GM12892 (cell line): ENCODE measurements at places on chromosomes 12 and 14.

DNA sequence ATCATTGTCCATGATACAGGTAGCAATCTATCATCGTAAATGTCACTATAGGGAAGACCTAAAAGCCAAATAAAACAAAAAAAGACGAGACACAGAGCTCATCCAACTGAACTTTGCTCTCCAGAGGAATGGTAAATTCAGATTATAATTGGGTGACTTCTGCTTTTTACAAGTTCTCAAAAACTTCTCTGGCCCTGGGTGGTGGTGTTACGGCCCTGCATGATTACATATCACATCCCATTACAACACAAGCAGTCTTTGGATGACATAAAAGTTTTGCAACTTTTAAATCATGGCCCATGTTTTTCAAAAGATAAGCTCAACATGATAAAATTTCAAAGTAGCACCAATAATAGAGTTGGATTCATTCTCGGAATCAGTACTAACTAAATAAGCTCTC, 299.6 kb downstream of the DIO2 start:
- no peak for DNase-seq

DNA sequence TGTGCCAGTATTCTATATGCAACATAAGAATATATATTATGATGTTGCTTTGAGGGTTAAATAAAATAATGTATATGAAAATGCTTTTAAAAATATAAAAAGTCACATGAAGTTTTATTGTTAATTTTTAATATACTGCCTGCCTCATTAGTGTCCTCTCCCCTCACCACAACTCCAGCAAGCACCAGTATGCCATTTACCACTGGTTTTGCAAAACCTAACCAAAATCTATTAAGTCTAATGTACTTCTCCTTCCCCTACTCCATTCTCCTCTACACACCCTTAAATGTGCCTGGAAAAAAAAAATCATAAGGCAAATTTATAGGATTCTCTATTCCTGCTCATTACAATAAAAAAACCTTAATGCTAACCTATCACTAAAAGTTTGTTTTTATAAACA, 24.0 kb upstream of the GNG2 start:
- DNase-seq, result no peak

DNA sequence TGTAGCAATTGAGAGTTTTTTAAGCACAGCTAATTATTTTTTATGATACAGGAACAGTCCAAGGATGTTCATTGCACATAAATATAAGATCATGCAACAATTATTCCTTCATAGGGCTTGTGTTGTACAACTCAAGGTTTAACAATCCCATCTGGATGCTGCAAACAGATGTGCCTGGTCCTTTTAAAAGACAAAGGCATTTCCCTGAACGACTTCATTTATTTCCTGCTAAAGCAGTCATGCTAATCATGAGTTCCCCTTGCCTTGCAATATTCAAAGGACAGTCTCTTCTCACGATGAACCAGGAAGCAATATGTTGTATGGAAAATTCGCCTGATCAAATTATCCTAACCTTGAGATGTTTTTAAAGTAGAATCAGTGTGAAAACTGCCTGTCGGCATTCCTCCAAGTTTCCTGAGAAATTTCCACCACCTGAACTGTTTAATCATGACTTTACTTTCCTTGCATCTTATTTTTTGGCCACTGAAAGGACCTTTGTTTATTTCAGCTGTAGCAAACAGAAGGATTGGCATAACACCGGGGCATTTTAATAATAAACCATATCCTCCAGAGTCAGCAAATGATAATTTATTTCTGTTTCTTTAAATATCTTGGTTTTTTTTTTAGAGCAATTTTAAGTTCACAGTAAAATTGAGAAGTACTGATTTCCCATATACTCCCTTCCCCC, 33.9 kb upstream of the TSPAN8 start:
- no peak for DNase-seq

DNA sequence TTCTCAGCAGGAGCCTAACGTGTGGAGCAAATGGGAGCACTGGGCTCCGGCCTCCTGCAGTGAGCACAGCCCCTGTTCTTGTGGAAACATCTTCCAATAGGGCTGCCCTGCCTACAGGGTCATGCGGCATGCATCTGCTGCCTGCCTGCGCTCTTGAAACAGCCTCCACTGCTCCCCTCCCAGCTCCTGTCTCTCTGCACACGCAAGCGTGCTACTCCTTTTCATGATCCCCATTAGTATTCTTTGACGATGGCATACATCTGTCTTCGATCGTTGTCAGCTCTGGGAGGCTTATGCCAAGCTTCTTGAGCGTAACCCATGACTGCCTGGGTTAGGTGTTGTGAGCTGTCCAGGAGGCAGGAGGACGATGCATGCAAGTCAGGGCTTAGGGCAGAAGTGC, 23.1 kb downstream of the NTF3 start:
- DNase-seq, result no peak

DNA sequence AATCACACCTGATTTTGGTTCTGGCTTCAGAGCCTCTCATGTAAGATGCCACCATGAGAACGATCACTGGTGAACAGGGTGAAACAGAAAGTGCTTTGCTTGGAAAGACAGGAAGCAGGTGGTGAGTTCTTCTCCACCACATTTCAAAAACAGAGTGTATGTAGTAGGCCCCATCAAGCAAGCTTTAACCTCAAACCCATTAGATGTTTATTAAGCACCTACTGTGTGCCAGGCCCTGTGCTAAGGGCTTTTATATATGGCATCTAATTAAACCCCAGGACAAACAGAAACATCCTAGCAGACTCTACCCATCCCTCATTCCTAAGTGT, 47.8 kb upstream of the MED13L start:
- DNase-seq, result peak; percentile 27

GRCh38 chr12:87585882-87586557, 443.2 kb downstream of the C12orf50 start:
- no peak for DNase-seq

GRCh38 chr14:103889313-103890051, 38.8 kb upstream of the TDRD9 start:
- no peak for DNase-seq

GRCh38 chr14:59627011-59627520, 50.5 kb upstream of the CCDC175 start:
- DNase-seq, result no peak

DNA sequence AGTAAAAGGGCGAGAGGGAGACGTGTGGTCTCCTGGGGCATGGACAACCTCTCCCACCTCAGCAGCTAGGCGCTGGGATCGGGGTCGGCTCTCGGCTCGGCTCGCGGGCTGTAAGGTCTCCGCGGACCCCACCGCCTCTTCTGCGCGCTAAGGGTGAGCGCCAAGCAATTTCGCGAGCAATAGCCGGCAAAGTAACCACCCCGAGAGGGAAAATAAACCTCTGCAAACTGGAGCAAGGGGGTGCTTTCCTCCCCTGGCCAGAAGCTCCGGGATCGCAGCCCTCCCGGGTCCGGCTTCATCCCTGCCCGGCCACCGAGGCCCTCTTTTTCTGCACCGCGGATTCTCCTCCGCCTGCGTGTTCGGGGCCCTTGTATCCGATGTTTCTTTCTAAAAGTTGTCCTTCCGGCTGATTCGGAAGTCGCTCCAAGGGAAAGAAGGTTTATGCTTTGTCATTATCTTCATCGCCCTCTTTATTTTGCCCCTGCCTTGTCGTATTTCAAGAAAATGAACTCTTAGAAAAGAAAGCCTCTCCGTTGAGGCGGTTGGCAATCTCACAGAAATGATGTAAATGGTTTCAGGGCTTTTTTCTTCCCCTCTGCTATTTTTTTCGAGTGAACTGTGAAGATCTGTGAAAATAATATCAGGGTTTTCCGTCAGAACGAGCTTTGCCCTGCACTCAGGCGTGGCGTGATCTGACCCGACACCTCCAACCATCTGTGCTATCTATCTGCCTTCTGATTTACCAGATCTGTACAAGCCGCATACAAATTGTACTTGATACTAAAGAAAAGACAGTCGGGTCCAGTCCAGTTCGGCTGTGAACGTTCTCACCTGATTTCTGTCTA, 1.7 kb upstream of the SIX6 start:
- no peak for DNase-seq

- DNase-seq, result no peak
Observed at GRCh38 chr12:22100958-22101748, 55.1 kb downstream of the CMAS start.

DNA sequence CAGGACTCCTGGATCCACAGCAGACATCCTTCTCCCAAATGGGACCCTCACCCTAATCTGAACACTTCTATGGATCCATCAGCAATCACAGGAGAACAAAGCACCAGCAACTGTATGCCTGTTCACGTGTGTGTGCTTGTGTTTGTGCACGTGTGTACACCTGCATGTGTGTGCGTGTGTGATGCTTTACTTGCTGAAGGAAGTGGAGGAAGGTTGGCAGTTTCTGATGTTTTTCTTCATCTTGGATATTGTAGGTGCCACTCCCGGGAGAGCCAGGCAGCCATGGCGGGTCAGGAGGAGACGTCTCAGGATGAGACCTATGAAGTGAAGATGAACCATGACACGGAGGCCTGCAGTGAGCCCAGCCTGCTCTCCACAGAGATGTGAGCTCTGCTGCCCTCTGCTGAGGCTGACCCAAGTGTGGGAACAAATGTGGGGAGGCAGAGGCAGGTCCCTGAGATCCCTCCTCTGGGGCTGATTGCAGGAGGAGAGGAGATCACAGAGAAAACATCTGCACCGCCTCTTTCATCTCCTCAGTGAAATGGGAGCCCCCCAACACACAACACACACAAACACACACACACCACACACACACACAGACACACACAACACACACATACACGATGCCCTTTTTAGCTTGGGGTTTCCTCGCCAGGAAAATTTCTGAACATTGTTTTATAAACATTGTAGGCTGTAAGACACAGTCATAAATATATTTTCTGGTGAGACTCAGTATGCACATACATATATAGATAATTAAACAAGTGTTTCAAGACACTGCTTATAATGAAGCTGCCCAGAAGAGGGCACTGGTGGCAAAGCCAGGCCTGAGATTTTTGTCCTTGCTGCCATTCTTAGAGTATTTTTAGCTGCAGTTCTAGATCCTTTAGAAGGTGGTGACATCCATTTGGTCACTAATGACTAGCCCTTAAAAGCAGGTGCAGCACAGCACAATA, 112.2 kb upstream of the FKBP4 start:
- DNase-seq, result no peak

DNA sequence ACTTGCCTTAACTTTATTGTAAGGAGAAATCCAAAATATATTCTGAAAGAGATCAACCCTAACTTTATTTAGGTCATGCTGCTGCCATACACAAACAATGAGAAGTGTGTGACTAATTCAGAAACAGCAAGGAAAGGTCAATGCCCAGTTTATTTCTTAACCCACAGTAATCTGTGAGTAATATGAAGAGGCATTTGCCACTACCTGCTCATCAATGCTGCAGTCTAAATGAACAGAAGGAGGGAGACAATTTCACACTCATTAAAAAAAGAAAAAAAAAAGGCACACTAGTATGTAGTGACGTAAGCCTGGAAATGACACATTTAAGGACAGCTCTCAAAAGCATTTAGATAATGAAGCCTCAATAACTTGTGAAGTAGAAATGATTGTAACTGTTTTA, 90.5 kb upstream of the FOXN3 start:
- no peak for DNase-seq

DNA sequence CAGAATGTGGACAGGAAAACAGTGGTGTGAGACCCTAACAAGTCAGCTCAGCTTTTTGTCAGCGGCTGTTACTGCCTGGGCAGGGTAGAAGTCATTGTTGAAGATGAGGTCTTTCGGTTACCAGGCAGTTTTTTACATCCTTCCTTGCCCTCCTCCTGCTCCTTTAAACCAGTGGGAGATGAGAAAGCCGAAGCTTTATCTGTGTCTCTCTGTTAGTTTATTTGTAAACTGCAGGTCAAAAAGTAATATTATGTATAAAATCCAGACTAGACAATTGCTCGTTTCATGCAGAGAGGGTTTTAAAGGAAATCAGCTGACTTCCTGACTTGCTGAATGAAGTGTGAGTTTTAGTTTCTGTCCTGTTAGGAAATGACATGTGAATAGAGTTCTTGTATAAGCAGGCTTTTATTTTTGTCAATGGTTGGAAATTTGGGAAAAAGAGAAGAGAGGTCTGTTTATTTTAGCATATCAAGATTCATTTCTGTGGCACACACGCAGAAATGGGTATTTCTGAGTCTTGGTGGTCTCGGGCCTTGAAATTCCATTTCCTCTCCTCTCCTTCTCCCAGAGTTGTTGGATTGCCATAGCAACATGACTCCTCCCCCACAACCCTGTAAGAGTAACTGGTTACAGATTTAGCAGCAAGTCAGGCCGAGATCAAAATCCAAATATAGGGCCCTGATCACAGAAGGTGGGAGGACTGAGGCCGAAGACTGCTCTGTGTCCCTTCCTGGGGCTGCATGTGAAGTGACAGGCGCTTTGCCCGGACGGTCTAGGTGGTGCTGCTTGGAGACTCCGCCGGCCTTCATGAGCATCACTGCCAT, 60.8 kb downstream of the SAMD4A start:
- no peak for DNase-seq

- peak; percentile 73 for DNase-seq
Observed at GRCh38 chr12:124609041-124609989, 41.9 kb upstream of the NCOR2 start.

GRCh38 chr12:41250748-41251147, 62.6 kb downstream of the PDZRN4 start:
- DNase-seq, result no peak

GRCh38 chr12:65419284-65420072, 141.0 kb downstream of the MSRB3 start:
- no peak for DNase-seq
